Muscle of leg (tissue), 16 donors: ENCODE measurements at places on chromosomes 12 and 14. TPM values are rescaled to one million over a fixed set of nuclear protein-coding genes. Genes with fewer than 3 reads are reported as not detected.
A peak's percentile ranks its signal among the peaks of the same experiment; 100 is the strongest.

The LBHD2 gene
- total RNA-seq: 0.09 TPM

GRCh38 chr12:98821866-98822265 is 176.8 kb downstream of the APAF1 start:
- DNase-seq: peak; percentile 92

DNA sequence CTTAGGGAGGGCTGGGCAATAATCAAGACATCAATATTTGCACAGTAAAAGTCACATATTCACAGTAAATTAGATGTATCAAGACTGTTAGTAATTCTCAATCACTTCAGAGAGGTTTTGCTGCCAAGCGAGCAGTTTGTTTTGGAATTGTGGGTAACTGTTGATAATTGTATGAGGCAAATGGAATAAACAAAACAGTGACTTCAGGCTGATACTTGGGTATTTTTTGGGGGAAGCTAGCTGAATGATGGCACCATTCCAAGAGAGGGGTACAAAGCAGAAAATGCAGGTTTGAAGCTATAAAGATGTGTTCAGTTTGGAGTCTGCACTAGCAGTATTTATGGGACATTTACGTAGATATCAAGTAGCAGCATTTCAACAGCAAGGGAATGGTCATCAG is 232.8 kb upstream of the ATP2B1 start:
- DNase-seq: no peak

- DNase-seq: peak; percentile 22
Measured at GRCh38 chr12:6963791-6964413, 6.6 kb downstream of the PHB2 start.

The PIWIL1 gene
- total RNA-seq: 0.13 TPM
